Activated naive CD8-positive, alpha-beta T cell treated with anti-CD3 and anti-CD28 coated beads, Interleukin-2, amount 10 ng/mL, durations not matched to agents 7 days and 5 days (primary cell): ENCODE measurements at places on chromosomes 2 and 18. TPM values are rescaled to one million over a fixed set of nuclear protein-coding genes. Genes with fewer than 3 reads are reported as not detected.

Gene GBX2
- total RNA-seq, result not detected

Gene SERPINB13
- not detected for total RNA-seq

Gene CYRIA
- 2.1 TPM for total RNA-seq

Gene TANC1
- 0.33 TPM for total RNA-seq

Gene LIPT1
- 10.1 TPM for total RNA-seq

Gene FHOD3
- not detected for total RNA-seq

Gene HES6
- total RNA-seq, result 7.1 TPM

Gene UPP2
- total RNA-seq, result not detected

Gene GREB1
- total RNA-seq, result 0.54 TPM

Gene C2orf66
- 0.17 TPM for total RNA-seq

Gene CRYGD
- total RNA-seq, result not detected

GRCh38 chr2:37324786-37325624, at the start of gene PRKD3:
Gene PRKD3, minus strand, starts transcription at chr2:37324833. Its CDS starts 8,309 bp downstream, at chr2:37316524.
- DNase-seq, result peak; percentile 78

DNA sequence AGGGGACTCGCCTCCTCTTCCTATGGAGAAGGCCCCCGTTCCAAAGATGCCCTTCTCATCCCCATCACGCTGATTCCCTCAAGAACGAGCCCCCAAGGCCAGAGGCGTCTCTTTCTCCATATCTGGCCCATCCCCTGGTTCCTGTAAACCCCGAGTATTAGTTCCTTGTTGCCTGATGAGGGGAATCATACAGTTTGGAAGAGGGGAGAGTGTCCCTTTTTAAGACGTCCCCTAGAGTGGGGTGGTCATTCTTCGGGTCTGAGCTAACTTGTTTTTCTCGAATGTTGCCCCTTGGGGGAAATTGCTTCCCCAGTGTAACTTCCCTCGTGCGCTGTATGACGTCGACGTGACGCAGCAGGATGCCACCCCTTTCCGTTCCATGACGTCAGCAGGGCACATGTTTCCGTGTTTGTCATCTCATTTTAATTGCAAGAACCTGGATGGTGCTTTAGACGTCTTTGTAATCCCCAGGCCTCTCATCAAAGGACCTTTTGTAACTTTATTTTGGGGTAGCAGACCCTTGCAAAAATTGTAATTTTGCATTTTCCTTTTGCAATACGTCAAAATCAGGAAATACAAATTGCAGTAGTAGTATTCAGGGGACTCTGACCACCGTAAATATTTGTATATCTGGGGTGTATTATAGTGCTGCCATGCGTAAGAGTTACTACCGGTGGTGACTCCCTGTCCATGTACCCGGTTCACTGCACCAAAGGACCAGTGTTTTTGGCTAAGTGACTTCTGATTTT, 569 bp downstream of the BABAM2 start:
- DNase-seq, result peak; percentile 85

GRCh38 chr2:37125416-37125815, 31.4 kb downstream of the EIF2AK2 start:
- no peak for DNase-seq

DNA sequence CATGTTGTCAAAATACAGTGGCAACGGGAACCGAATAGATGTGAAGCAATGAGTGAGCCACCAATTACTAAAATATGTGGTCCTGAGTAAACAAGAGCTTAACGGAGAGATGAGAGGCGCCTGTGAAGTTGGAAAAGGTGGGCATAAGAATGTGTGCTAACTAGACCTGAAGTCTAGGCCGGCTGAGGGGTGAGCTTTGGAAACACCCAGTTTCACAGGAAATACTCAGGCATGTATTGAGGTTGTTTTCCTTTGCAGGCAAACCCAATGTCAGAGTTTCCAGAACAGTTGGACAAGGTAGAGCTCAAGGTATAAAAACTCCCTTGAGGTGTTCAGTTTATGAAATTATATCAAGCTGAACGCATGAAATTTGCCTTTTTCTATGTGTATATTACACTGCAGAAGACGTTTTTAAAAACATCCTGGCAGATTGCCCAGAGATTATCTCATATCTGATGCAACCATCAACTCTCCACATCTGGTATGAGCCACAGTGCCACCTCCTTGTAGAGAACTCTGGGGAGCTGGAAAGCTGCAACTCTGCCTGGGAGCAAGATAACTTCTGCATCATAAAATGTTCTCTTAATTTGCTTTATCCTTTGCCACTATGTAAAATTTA, 3.9 kb upstream of the WDSUB1 start:
- no peak for DNase-seq

DNA sequence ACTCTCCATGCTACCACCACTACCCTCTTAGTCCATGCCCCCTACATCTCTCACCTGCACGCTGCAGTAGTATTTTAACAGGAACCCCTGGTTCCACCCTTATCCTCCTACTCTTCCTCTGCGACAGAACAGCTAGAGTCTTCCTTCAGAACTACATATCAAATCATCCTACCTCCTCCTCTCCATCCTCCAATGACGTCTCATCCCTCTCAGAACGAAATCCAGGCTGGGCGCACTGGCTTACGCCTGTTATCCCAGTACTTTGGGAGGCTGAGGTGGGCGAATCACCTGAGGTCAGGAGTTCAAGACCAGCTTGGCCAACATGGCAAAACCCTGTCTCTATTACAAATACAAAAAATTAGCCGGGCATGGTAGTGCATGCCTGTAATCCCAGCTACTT, 10.3 kb upstream of the KIF3C start:
- DNase-seq, result no peak

DNA sequence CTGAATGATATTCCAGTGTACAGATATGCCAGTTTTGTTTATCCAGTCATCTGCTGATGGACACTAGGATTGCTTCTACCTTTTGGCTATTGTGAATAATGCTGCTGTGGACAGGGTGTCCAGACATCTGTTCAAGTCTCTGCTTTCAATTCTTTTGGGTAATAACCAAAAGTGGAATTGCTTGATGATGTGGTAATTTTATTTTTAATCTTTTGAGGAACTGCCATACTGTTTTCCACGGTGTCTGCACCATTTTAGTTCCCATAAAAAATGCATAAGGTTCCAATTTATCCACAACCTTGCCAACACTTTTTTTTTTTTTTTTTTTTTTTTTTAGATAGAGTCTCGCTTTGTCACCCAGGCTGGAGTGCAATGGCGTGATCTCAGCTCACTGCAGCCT, 141.9 kb upstream of the REV1 start:
- no peak for DNase-seq

DNA sequence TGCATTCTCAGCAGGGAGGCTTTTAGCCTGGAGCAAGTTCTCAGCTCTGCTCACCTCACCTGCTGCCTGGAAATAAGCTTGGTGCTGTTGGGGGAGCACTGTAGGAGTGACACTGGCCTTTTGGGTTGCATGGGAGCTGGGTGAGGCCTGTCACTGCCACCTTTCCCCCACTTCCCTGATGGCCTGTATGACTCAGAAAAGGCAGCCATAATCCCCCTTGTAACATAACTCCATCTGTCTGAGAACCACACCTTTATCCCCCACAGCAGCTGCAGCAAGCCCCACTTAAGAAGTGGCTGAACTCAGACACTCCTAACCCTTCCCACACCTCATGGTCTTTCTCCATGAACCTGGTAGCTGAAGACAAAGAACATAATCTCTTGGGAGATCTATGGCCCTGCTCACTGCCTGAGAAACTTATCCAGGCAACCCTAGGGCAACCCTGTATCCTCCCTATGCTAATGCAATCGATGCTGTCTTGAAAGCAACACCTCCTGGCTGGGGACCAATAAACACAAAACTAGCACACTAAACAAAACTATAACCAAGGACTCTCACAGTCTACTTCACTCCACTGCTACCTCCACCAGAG, 258.9 kb upstream of the OSR1 start:
- DNase-seq, result no peak

GRCh38 chr2:30321466-30321865, 90.1 kb downstream of the LBH start:
- no peak for DNase-seq

DNA sequence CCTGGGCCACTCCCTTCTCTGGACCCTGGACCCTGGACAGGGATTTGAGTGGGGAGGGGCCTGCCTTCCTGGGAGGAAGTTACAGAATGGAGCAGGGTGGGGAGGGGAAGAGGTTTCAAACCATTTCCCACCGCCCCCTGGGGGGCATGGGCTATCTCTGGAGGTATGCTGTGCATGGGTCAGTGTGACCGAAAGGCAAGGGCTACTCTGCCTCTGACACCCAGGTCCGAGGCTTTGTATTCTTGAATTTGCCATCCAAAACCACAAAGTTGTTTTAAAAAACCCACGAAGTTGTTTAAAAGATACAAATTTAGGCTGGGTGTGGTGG, 46.9 kb downstream of the GORASP2 start:
- no peak for DNase-seq

- DNase-seq, result no peak
Measured at GRCh38 chr2:37348155-37348554, 3.7 kb downstream of the QPCT start.

GRCh38 chr2:39845460-39846146, 66.5 kb upstream of the THUMPD2 start:
- no peak for DNase-seq

DNA sequence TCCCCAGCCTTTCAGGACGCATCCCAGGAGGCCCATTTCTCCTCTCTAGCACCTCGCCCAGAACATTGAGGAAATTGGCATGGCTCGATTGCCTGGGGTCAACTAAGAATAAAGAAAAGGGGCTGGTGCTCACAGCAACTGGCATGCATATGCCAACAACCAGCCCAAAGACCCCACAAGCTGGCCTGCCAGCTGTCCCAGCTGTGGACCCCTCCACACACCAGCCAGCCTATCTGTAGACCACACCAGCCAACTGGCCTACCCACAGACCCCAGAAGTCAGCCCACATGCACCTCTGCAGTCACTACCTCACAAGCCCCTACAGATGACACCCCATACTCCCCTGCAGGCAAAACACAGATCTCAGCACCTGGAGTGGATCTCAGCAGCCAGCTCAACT, 123.8 kb upstream of the ID2 start:
- no peak for DNase-seq

GRCh38 chr2:219296631-219297391, 12.4 kb downstream of the PTPRN start:
- no peak for DNase-seq

DNA sequence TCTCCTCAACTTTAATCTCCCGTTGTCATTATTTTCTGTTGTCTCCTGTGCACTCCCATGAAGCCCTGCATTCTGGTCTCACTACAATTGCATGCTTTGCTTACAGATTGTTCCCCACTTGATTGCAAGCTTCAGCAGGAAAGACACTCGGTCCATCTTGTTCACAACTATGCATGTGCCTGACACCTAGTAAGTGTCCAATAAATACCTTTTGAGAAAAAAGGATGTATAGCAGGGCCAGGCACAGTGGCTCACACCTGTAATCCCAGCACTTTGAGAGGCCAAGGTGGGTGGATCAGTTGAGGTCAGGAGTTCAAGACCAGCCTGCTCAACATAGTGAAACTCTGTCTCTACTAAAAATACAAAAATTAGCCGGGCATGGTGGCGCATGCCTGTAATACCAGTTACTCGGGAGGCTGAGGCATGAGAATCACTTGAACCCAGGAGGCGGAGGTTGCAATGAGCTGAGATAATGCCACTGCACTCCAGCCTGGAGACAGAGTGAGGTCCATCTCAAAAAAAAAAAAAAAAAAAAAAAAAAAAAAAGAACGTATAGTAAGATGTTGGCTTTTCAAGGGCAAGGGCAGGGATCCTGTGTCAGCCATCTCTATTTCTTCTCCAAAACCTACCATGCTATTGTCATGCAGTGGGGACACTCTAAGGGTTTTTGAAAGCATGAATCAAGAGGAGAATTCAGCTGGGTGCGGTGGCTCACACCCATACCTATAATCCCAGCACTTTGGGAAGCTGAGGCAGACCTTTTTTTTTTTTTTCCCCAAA, 338.3 kb downstream of the MYCN start:
- DNase-seq, result no peak

- DNase-seq, result no peak
Measured at GRCh38 chr2:201432621-201433393, 18.5 kb downstream of the TRAK2 start.
